ENCODE measurements at places on chromosomes 2 and 18.
A peak's percentile ranks its signal among the peaks of the same experiment; 100 is the strongest.

- DNase-seq: peak; percentile 2
These were observed 24.8 kb upstream of the RPE start for GRCh38 chr2:209977386-209978239.

DNA sequence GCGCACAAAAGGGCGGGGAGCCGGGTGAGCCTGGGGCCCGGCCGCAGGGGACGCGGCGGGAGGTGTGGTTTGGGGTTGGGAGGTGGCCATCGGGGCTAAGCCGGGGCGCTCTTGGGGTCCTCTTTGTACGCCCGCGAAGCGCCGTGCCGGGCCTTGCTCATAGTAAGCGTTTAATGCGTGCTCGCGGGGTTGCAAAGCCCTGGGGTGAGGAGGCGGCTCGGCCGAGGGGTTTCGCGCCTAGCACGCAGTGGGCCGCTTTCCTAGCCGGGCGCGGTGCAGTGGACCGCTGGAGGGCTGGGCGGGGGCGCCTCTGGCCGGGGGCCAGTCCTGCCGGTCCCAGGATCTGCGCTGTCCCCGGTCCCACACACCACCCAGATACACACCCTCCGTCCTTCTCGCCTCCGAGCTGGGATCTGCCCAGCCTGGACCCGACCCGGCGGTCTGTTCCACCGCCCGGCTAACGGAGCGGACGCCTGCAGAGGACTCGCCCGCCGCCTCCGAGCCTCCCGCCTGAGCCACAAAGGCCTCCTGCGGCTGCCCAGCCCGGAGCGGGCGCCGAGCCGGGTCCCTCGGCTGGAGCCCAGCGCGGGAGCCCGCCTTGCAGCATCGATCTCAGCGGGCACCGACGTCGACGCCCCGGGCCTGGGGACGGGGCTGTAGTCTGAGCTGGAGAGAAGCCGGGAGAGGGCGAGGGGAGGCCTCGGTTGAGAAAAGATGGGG lies 564 bp downstream of the DPYSL5 start:
- DNase-seq: peak; percentile 79

GRCh38 chr2:26679867-26680266 lies 12.7 kb upstream of the KCNK3 start:
- no peak for DNase-seq

DNA sequence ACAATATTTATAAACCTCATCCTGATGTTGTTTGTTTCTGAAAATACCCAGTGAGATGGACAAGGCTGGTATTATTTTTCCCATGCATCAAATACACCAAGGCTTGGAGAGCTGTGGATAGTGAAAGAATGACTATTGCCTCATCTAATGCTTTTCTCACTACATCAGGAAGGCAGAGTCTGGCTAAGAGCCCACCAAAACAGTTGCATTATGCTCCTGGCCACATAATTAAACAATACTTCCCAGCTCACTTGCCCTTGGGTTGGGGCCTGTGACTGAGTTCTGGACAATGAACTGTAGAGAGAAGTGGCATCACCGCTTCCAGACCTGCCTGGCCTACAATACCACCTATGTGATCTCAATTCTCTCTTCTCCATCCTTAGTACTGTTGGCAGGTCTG lies 46.4 kb upstream of the REEP1 start:
- no peak for DNase-seq

DNA sequence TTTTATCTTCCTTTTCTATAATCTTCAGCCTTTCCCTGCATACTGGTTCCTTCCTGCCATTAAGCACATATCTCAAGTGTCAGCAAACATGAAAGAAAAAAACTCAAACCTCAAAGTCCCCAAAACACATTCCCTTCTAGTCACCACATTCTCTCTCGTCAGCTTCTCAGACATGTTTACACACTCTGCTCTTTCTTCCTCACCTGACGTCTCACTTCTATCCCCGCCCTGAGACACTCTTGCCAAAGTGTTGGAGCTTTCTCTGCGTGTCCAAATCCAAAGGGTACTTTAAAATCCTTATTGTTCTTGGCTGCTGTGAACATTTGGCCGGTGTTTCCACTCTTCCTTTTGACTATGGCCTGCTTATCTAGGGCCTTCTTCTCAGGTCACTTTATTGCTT lies 47.9 kb downstream of the SOX11 start:
- no peak for DNase-seq

GRCh38 chr2:110948027-110948674 lies 172.6 kb upstream of the BCL2L11 start:
- DNase-seq: peak; percentile 59

DNA sequence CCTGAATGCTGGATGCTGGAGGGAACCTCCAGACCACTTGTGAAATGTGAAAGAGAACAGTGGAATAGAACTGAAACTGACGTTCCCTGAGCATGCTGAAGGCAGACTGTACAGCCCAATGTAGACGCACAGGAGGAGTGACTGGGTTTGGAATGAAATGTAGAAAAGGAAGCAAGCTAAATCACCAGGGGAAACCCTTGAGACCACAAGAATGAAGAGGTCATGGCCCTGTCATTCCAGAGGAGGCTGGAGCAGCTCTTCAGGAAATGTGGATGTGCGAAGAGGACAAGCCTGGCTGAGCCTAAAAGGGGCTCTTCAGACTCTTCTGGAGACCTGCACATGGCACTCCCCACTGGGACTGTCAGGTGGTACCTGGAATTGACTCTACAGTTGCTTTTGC lies 118.5 kb upstream of the ALPP start:
- no peak for DNase-seq

- DNase-seq: no peak
These were observed 77.0 kb upstream of the TMEM200C start for GRCh38 chr18:5972298-5972697.

- peak; percentile 46 for DNase-seq
These were observed 140.1 kb upstream of the AQP4 start for GRCh38 chr18:27005589-27005988.

DNA sequence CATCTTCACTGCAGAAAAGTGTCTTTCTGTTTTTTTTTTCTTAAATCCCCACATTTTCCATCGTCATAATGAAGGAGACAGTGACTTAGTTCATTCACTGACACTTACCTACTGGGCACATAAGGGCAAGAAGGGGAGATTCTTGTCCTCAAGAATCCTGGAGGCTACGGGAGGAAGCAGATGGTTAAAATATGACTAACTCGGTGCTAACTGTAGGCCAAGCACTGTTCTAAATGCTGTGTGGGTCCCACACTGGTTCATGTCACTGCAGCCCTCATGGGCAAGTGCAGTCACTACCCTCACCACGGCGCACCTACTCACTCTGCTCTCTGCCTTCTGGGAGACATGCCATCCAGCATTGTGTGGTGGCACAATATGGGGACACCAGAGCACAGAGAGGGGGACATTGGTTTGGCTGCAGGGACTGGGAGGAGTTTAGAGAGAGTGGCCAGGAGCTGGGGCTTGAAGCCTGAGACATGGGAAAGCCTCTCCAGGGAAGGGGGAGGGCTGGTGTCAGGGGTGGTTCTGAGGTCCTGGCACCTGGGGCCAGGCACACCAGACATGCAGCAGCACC lies 305.2 kb downstream of the MYCN start:
- DNase-seq: no peak

- no peak for DNase-seq
These were observed 488.3 kb upstream of the SPRED2 start for GRCh38 chr2:65920659-65921058.

DNA sequence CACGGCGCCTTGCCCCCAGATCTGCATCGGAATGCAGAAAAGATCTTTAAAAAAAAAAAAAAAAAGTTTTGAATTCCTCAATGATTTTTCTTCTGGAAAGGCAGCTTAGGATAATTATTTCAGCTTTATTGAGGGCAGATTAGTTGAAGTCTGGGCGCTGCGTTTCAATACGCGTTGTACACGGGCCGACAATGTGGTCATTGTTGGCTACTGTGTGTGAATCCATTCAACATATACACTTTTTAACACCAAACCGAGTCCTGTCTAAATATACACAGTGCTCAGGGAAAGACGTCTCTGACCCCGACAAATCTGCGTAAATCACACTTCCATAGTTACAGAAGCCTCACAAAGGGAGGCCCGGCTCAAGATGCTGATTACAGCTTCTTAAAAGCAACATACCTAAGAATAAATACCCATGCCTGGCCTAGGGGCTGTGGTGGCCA lies 1.4 kb upstream of the SIX3 start:
- DNase-seq: no peak

- no peak for DNase-seq
These were observed 863.9 kb downstream of the SUCLG1 start for GRCh38 chr2:83595121-83595690.
